ENCODE measurements at places on chromosomes 7 and 10. TPM values are rescaled to one million over a fixed set of nuclear protein-coding genes. Genes with fewer than 3 reads are reported as not detected.

GRCh38 chr7:76395965-76396726 is 13.4 kb downstream of the SSC4D start:
- DNase-seq: no peak

- no peak for DNase-seq
Observed at GRCh38 chr7:66883716-66884115, 37.3 kb upstream of the TMEM248 start.

DNA sequence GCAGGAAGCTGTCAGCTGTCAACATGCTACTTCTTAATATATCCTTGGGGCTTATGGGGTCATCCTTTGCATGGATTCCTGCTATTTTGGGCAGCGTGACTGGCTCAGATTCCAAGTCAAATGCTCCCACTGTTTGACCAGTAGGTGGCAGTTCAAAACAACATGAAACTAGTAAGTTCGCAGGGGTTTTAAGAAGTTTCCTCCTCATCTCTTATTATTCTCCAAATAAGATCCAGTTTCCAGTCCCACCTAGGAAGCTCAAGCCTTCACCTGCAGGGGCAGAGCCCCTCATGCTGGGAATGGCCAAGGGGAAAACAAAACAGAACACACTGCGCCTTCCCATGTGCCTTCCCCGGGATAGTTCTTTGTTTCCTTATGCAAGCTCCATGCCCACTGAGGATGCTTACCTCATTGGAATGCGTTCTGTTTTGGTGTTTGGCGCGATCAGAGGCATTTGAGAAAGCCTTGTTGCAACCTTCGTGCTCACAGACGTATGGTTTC is 259.8 kb downstream of the GLI3 start:
- no peak for DNase-seq

DNA sequence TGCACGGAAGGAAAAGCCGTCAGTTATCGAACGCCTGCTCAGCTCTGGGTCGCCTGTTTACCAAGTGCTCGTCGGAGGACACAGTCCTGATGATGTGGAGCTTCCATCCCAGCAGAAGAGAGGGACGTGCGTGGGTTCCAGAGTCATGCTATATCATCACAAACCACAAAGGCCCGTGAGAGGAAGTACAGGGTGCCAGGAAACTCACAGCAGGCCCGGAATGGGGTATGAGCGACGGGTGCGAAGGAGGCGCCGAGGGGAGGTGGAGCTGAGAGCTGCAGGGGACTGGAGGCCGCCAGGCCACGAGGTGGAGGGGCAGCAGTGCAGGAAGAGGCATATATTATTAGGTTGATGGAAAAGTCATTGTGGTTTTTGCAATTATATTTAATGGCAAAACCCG is 102.5 kb downstream of the ACTR3B start:
- DNase-seq: no peak

DNA sequence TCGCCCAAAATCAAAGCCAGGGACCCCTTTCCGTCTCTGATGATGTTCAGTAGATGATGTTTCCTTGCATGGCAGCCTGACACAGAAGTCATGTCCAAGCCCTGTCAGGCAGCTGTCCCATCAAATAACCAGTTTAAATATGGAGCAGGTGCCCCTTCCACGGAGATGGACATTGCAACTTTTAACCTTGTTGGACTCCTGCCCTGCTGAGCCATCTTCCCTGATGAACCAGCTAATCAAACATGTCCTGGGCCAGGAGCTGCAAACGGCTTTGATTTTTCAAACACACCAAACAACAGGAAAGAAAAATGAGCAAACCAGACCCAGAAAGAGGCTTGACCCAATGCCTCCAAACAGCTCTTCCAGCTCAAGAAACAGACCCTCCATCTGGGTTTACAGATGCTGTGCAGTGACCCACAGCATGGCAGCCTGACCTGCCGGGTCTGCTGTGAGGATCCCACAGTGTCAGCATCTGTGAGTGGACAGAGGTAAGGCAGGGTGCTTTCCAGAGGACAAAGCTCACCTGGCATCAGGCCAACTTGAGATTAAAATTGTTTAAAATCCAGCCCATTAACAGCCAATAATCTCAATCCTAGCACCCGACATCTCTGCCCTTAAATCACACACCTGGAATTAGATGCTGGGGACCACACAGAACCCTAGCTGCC is 372.6 kb downstream of the GRID1 start:
- DNase-seq: no peak

Gene CTNNA3
- 89.6 TPM for total RNA-seq

Gene RET
- total RNA-seq: 0.80 TPM

Data from sciatic nerve (tissue), 2 donors.